Fibroblast of skin of right biceps (primary cell): ENCODE measurements at places on chromosomes 11 and 22.

DNA sequence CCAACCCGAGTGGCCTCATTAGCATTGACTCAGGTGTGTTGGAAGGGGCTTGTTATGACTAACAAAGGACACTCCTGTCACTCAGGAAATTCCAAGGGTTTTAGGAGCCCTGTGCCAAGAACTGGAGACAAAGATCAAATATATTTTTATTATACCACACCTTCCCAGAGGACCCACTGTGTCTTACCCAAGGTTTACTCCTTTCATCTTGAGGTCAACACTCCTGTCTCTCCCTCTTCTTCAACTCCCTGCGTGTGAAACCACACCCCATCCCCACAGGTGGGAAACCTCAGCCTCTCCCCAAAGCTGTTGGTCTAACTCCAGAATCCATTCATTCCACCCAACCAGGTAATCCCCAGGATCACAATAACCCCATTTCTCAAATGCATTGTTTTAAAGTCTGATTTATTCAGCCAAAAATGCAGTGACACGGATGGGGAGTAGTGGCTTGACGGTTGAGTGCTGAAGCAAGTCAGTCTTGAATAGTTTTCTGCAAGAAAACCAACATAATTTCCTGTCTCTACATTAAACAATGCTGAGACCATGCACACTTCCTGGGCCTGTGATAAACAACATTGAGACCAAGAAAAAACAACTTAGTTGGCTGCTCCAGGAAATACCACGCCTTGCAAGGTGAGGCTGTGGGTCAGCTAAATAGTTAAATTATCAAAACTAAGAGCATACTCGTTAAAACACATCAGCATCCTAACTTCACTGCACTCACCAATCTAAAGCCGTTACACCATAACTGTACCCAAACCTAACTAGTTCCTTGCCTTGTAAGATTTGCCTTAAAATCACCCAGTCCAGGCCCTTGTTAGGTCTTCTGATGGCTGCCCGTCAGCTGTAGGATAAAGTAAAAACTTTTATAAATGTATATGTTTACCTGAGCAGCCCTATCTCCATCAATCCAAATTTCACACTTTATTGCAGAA is 38.5 kb upstream of the SPON1 start:
- no peak for DNase-seq

GRCh38 chr11:120871194-120871593 is 152.7 kb upstream of the TBCEL start:
- DNase-seq = no peak

DNA sequence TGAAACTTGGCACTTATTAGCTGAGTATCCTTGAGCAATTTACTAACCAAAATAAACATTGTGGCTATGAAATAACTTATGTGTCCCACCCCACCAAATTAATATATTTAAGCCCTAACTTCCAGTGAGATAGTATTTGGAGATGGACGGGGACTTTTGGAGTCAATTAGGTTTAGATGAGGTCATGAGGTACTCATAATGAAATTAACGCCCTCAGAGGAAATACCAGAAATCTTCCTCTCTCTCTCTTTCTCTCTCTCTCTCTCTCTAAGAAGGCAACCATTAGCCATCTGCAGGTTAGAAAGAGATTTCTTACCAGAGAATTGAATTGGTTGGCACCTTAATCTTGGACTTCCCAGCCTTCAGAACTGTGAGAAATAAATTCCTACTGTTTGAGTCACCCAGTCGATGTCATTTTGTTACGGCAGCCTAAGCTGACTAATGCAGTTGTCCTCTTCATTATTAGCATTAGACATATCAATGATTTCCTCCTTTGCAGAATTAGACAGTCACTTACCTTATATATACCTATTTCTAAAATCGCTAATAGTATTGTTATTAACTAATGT is 1284.0 kb downstream of the FAM181B start:
- DNase-seq = no peak

GRCh38 chr22:32996702-32997101 is 61.5 kb downstream of the SYN3 start:
- DNase-seq = no peak

DNA sequence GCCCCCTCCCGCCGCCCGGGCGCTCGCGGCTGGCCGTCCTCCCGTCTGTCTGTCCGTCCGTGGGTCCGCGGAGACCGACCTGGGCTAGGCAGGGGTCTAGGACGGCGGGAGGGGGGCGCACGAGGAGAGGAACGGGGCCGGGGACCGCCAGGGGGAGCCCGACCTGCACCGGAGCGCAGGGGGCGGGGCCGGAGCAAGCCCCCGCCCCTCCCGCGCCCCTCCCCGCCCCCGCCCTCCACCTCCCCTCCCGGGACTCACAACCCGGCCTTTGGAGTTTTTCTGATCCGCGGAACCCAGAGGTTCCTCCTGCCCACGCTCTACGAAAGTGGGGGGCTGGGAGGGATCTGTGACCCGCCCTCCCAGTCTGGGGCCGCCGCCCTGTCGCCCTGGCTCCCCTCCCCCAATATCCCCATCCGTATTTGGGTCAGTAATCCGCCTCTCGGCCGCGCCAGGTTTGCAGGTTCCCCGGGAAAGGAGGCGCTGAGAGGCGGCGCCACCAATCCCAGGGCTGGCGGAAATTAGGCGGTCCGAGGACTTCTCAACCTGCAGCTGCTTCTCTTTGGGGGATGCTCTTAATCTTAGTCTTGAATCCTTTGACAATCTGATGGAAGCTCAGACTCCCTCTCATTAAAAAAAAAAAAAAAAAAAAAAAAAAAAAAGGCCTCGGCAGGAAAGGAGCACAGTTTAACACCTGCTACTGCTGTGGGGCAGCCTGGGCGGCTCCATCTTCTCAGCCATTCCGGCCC is 925 bp upstream of the KCNJ11 start:
- DNase-seq = peak; percentile 32
